ENCODE measurements at places on chromosomes 5 and 9.

- DNase-seq, result peak; percentile 87
Measured at GRCh38 chr9:98045234-98046179, 11.0 kb upstream of the NANS start.

GRCh38 chr5:103036601-103037000 lies 83.3 kb downstream of the GIN1 start:
- DNase-seq, result no peak

GRCh38 chr9:75410405-75410804 lies 322.1 kb downstream of the OSTF1 start:
- DNase-seq, result no peak

GRCh38 chr9:86337469-86338108 lies 16.6 kb downstream of the TUT7 start:
- DNase-seq, result peak; percentile 56

GRCh38 chr5:134784241-134784920 lies 25.8 kb downstream of the DDX46 start:
- DNase-seq, result no peak

- no peak for DNase-seq
Measured at GRCh38 chr5:159031915-159032314, 67.8 kb downstream of the EBF1 start.

DNA sequence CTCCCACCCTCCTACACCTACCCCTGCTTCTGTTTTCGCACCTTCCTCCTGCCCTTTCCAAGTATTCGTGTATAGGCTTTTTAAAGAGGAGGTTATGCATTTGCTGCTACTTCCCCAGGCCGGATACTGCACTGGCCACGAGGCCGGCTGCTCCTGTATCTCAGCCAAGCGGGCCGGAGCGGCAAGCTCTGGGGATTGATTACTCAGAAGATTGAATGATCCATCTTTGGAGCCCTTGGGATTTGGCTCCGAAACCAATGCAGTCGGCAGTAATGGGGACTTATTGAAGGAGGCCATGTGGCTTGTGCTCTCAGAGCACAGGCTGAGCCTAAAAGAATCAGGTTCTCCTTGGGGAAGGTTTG lies 405.3 kb downstream of the TLE4 start:
- DNase-seq, result no peak

DNA sequence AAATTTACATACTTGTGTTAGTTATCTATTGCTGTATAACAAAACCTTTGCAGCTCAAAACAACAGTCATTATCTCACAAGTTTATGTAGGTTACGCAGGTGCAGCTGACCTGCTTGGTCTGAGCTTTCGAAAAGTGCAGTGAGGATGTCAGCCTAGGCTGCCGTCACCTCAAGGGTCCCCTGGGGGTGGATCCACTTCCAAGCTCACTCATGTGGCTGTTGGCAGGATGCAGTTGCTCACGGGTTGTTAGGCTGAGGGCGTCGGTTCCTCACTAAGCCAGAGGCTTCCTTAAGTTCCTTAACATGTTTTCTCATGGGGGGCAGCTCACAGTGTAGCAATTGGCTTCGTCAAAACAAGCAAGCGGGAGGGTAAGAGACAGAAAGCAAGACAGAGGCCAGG lies 139.8 kb downstream of the DOCK8 start:
- DNase-seq, result no peak

GRCh38 chr5:151799407-151799806 lies 27.7 kb downstream of the G3BP1 start:
- DNase-seq, result peak; percentile 35

DNA sequence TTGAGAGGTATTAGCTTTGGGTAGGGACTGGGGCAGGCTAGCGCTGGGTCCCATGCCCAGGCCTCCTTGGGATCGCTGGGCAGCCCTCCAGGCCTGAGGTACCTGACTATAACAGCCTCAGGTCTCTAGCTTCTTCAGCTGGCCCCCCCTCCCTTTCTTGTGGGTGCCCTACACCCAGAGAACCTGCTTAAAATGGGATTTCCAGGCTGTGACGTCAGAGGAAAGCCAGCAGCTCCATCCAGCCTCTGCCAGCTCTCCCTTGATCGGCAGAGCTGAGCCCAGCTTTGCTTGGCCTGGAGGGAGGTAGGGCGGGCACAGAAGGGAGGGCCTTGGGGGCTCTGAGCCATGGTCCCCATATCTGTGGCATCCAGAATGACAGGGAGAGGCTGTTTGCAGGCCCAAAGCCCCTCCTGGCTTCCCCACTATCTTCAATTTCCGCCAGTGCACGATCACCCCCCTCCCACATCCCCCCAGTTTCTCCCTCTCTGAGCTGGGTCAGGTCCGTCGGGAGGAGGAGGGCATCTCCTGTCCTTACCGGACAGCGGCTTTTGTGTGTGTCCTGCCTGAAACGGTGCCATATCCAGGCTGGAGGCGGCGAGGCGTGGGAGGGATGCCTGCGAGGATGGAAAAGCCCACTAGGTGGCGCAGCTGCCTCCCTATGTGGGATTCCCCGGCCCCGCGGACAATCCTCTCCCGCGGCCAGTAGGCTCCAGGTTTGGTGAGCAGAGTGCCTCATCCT lies 10.8 kb downstream of the REEP2 start:
- peak; percentile 83 for DNase-seq

GRCh38 chr5:170389550-170389892 lies 354 bp upstream of the KCNMB1 start:
- DNase-seq, result no peak

- no peak for DNase-seq
Measured at GRCh38 chr5:139681112-139681458, 32.9 kb downstream of the CXXC5 start.

GRCh38 chr5:159403906-159404681 lies 73.8 kb upstream of the IL12B start:
- DNase-seq, result no peak

GRCh38 chr5:158869092-158869491 lies 230.6 kb downstream of the EBF1 start:
- no peak for DNase-seq

- DNase-seq, result no peak
Measured at GRCh38 chr5:45376417-45376816, 319.8 kb downstream of the HCN1 start.

GRCh38 chr9:79481846-79482477 lies 89.8 kb upstream of the TLE4 start:
- no peak for DNase-seq

DNA sequence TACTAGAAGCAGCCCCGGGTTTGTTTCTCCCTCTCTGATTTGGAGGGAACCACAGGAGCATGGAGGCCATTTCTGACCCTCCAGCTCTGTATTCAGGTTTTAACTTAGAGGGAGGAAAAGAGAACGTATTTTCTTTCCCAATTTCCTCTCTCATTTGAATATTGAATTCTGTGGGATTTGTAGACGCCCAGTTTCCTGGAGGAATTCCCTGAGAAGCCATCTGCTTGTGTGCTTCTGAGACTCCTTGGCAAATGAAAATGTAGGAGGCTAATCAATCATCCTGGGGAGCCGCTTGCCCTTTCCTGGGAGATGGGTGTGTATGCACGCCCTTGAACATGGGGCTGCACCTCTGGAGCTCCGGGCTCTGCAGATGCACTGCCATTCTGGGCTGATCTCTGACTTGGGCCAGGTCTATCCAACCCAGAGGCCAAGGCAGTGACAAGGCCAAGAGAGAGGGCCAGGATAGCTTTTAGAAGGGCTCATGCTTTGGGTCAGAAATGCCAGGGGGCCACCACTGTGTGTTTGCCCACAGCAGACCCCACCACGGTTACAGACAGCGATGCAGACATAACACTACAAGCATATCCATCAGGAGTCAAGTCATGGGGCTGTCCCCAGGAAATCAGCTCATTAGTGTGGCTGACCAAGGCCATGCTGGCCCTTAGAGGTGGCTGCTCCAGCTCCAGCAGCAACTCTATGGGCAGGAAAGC lies 174.5 kb downstream of the C5orf15 start:
- DNase-seq, result no peak

GRCh38 chr9:24594234-24594850 lies 48.6 kb upstream of the IZUMO3 start:
- DNase-seq, result no peak

GRCh38 chr9:78542491-78543181 lies 245.7 kb downstream of the PSAT1 start:
- no peak for DNase-seq

DNA sequence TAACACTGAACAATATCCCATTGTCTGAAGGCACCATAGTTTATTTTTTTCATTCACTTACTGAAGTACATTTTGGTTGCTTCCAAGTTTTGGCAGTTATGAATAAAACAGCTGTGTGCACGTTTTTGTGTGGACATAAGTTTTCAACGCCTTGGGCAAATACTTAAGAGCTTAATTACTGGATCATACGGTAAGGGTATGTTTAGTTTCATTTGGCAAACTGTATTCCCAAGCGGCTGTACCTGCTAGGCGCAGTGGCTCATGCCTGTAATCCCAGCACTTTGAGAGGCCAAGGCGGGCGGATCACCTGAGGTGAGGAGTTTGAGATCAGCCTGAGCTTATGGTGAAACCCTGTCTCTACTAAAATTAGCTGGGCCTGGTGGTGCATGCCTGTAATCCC lies 63.7 kb upstream of the FAM120A start:
- no peak for DNase-seq

DNA sequence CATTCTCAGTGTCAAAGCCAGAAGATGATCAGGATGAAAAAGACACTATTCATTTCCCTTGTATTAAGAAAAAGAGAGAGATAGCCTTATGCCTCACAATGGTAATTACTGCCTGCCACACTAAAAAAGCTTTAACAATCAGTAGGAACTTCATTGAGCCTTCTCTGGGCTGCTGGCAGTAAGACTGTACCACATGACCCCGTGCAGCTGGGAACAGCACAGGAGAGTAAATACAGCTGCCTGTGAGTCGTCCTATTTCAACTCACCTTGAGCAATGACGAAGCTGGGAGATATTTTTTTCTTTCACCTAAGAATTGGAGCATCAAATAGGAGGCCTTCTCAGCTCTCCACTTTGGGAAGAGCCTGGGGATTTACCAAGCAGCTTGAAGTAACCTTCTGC lies 316.3 kb downstream of the GABRB2 start:
- DNase-seq, result no peak

GRCh38 chr5:6703806-6704205 lies 9.4 kb upstream of the TENT4A start:
- DNase-seq, result no peak

- DNase-seq, result no peak
Measured at GRCh38 chr5:132265336-132266030, 8.0 kb downstream of the PDLIM4 start.

DNA sequence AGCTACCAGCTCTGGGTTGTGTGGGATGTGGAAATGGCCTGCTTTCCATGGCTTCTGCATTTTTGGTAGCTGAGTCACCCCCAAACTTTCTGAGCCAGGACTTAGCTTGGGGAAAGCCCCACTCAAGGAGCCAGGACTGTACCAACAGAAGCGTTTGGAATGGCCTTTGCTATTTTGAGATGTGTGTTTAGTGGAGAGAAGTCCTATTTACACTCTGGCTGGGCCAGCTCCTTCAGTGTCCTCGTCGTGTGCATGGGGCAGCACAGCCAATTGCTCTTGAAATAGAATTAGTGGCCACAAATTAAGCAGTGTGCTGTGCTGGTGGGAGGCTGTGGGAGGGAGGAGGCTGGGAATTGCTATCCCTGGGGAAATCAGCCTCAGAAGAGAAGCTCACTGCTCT lies 51.6 kb downstream of the ENTREP1 start:
- no peak for DNase-seq

DNA sequence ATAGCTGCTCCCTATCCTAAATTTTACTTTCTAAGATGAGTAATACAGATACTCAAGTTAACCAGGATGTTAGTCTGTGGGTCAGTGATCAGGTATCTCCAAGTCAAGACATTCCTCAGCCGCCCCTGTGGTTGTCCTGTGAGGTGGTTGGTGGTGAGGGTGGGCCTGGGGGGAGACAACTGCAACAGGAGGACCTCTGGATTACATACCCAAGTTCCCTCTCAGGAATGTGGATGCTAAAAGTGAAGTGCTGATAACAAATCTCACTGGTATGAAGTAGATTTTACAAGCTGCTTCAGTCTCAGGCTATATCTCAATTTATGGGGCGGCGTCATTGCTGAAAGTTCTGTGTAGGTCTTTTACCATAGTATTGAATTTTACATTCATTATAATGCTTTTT lies 38.3 kb downstream of the SLC1A3 start:
- no peak for DNase-seq

- peak; percentile 51 for DNase-seq
Measured at GRCh38 chr5:179858241-179858585, 404 bp downstream of the MRNIP start.

- peak; percentile 63 for DNase-seq
Measured at GRCh38 chr9:35798658-35799374, 7.4 kb downstream of the NPR2 start.

DNA sequence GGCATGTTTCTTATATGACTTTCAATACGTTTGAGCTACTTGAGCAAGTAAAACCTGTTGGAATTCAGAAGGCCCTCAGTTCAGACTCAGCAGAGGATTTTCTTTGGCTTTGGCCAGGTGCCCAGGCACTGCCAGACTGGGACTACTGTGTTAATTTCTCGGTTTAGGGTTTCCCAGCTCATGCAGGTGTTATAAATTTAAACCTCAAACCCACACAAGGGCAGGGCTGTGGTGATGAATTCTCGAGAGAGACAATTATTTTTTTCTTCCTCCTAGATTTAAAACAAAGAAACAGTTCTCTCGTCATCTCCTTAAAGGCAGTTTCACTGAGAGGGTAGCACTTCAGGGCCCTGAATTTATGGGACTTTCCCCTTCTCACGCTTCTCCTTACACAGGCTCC lies 406.0 kb upstream of the PIK3R1 start:
- no peak for DNase-seq

- no peak for DNase-seq
Measured at GRCh38 chr5:53373451-53374158, 106.8 kb upstream of the FST start.

- DNase-seq, result no peak
Measured at GRCh38 chr5:94498199-94498598, 120.2 kb downstream of the KIAA0825 start.

DNA sequence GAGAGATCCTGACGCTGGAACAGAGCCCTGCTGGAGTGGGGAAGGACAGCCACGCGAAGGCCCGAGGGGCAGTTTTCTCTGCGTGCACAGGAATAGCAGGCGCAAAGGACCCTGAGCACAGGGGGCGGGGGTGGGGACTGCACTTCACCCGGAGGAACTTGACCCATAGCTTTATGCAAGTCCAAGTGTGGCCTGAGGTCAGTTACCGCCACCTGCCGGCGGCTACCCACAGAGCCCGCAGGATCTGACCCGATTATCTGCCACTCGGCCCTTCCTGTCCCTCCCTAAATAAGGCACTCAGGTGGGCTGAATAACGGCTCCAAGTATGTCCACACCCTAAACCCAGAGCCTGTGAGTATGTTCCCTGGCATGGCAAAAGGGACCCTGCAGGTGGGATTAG lies 65.4 kb upstream of the FCN1 start:
- DNase-seq, result peak; percentile 5

- no peak for DNase-seq
Measured at GRCh38 chr5:23332650-23333251, 174.7 kb upstream of the PRDM9 start.

DNA sequence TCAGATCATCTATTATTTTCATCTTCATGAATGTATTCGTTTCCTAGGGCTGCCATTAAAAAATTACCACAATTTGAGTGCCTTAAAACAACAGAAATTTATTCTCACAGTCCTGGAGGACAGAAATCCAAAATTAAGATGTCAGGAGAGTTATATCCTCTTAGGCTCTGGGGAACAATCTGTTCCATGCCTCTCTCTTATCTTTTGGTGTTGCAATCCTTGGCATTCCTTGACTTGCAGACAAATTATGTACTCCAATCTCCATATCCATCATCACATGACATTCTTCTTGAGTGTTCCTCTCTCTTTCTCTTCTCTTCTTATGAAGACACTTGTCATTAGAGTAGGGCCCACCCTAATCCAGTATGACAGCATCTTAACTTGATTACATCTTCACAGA lies 339.4 kb downstream of the EFNA5 start:
- no peak for DNase-seq

All from activated CD4-positive, alpha-beta T cell treated with anti-CD3 and anti-CD28 coated beads, Interleukin-10, Interleukin-2, amounts not matched to agents 100 ng/mL and 50 ng/mL, durations not matched to agents 16 hours and 8 hours (primary cell).